ENCODE measurements at places on chromosomes 2 and 18.

GRCh38 chr2:201100497-201100896 lies 15.5 kb upstream of the CFLAR start:
- no peak for DNase-seq

GRCh38 chr2:390959-391358 lies 103.1 kb upstream of the ALKAL2 start:
- DNase-seq: no peak

- DNase-seq: no peak
These were observed 1102.6 kb upstream of the PIK3C3 start for GRCh38 chr18:40852406-40852805.

GRCh38 chr18:69980982-69981804 lies 33.5 kb upstream of the CD226 start:
- DNase-seq: no peak

GRCh38 chr2:210604666-210605065 lies 48.3 kb downstream of the CPS1 start:
- DNase-seq: no peak

DNA sequence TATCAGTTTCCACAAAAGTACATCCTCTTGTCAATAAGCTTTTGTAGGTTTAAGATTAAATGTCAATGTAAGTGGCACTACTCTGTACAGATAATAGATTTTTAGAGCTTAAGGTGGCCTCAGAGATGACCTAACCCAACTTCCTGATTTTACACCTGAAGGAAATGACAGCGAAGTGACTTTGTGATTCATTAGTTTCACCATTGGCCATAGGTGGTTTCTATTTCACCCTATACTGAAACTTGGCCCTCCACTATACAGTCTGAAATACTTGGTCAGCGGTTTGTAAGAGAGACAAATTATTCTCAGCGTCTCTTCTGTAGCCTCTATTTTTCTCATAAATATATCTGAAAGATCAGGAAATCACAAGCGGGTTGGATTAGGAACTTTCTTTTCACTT lies 330.4 kb upstream of the FAM98A start:
- no peak for DNase-seq

Measured in IMR-90 (cell line).